ENCODE measurements at places on chromosomes 1 and 21.

DNA sequence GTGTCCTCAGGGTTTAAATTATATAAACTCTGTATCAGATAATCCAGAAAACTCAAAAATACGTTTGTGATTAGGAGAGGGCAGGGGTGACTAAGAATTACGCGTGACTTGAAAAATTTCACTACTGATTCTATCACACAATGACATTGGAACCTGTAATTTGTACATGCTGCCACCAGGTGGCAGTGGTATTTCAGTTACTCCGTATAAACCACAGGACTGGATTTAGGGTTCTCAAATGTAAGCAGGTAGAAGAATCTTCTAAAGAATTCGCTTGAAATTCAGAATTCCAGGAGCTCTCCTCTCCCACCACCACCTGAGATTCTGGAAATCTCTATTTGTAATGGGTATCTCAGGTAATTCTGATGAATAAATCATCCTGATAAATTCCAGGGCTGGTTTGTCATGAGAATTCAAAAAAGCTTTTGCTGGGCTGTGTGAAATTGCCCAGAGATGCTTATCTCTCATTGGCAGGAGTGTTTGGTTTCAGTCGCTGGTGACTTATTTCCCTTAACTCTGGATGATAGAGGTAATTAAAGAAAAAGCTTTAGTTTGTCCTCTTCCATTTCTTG is 1.7 kb upstream of the KRTAP7-1 start:
- no peak for DNase-seq

DNA sequence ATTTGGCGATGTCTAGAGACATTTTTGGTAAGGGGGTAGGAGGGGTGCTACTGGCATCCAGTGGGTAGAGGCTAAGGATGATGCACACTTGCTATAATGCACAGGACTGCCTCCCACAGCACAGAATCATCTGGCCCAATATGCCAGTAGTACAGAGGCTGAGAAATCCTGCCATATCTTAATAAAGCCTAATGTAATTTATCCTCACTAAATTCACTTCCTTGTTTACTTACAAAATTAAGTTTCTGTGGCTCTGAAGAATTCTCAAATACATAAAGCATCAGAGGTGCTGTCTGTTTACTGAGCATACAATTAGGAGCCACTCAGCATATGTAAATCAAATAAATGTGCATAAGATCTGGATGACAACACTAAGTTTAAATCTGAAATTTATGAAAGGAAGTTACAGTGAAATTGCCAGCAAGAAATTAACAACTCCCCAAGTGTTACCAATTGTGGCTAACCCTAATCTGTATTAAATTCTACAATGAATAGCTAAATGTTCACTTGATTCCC is 26.5 kb downstream of the NGF start:
- DNase-seq, result no peak

DNA sequence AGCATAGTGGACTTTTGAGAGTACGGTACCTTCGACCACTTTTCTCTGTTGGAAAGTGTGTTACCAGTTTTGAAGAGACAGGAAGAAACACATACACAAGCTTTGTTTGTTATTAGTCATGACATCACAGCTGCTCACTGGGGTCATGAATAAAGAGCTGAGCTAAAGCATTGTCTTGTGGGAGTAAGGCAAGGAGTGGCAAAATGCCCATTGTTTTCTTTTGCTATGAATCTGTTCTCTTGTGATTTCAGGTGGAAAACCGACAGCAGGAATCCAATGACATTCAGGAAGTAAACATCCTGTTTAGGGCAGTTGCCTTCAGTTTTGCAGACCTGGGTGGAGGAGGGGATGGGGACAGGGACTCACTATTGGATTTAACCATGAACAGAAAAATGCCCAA is 66.2 kb downstream of the RGL1 start:
- no peak for DNase-seq

DNA sequence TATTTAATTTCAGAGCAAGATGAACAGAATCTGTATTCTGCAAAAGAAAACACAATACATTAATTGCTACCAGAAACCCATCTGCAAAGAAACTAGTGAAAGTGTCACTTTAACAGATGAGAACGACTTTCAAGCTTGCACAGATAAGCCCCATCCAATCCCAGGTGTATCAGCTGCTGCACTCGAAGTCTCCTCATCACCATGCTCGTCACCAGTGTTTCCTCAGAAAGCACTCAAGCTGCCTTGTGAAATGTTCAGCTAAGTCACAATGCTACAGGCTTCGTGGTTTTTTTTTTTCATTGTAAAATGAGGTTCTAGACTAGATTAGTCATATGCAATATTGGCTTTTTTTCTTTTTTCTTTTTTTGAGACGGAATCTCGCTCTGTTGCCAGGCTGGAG is 3.3 kb upstream of the TOMM20 start:
- no peak for DNase-seq

- DNase-seq, result no peak
Measured at GRCh38 chr1:207264663-207265252, 56.7 kb upstream of the CD55 start.

DNA sequence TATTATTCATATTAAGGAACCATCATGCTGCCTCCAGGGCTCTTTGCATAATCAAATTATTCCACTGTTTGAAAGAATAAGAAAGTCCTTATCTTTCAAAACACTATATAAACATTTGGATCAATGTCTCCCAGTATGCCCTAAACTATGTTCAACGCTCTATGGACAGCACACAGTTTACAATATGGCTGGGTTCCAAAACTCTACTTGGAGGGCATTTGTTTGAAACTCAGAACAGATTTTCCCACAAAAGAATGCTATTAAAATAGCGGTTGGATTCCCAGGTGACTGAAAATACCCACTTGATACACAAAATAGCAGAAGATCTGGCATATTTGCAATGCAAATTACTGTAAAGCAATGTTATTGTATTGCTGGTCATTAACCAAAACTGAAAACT is 3.2 kb downstream of the HAO2 start:
- DNase-seq, result no peak

GRCh38 chr1:53614231-53615021 is 124.5 kb downstream of the GLIS1 start:
- DNase-seq, result no peak

DNA sequence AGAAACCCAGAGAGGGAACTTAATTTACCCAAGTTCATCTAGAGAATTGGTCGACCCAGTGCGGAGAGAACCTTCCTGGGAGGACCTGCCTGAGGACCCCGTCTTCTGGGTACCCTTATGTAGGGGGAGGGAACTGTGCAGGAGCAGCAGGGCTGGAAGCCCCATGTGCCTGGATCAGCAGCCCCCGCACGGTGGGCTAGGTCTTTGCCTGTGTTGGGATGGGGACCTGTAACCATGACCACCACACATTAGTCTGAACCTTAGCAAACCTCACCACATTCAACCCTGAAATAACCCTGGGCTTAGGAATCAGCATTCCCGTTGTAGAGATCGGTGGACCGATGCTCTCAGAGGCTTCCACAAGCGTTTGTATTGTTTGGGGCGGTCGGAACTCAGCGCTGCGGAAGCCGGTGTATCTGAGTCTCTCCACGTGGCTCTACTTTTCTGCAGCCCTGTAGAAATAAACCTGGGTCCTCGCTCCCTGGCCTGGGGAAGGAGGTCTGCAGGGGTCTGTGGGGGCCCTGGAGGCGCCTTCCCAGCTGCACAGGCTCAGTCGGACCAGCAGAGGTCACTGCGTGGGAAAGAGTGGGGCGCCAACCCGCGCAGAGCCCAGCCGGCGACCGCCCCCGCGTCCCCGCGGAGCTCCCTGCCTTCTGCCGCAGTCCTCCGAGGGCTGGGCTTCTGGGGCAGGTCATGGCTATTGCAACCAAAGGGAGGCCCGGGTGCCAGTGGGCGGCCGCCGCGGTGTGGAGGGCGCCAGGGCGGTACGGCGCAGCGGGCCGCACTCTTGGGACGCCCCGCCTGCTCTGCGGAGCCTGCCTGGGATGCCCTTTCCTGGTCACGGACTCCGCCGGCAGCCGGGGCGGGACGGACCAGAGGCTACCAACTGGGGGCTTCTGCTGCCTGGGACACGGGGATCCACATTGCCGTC is 36.2 kb upstream of the KCNA10 start:
- no peak for DNase-seq

- DNase-seq, result no peak
Measured at GRCh38 chr1:63976006-63976405, 202.2 kb downstream of the ROR1 start.

- DNase-seq, result no peak
Measured at GRCh38 chr1:10735563-10736305, 60.7 kb downstream of the CASZ1 start.

GRCh38 chr21:38277501-38278131 is 20.8 kb downstream of the KCNJ15 start:
- no peak for DNase-seq

- DNase-seq, result no peak
Measured at GRCh38 chr1:228293816-228294500, 86.1 kb downstream of the OBSCN start.

- DNase-seq, result no peak
Measured at GRCh38 chr1:175307160-175307559, 114.6 kb upstream of the KIAA0040 start.

DNA sequence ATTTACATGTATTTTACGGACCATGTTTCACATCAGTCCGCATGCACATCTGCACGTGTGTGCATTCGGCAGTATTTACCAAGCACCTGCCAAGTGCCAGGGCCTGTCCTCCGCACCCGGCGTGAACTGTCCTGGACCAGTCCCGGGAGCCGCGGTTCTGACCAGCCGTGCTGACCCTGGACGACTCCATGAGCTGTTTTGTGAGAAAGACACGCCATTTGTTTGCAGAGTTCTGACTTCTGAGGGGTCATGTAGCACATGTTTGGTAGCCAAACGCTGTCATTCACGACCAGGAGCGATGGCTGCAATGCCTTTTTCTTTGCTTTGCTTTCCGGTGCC is 3.3 kb upstream of the OLIG2 start:
- no peak for DNase-seq

DNA sequence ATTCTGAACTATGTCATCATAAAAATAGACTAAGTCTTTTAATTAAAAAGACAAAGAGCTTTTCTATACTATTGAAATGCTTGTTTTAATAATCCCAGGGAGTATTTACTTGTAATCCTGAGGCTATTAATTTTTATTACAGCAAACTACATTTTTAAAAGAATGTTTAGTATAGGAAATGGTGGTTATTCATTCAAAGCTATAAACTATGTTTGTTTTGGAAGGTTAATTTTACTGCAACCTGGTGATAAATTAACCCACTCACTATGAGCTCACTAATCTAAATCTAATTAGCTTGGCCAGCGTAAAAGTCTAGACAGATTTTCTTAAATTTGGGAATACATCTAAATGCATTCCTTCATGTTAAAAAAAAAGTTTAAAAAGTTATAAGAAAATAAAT is 13.8 kb upstream of the EYA3 start:
- no peak for DNase-seq

DNA sequence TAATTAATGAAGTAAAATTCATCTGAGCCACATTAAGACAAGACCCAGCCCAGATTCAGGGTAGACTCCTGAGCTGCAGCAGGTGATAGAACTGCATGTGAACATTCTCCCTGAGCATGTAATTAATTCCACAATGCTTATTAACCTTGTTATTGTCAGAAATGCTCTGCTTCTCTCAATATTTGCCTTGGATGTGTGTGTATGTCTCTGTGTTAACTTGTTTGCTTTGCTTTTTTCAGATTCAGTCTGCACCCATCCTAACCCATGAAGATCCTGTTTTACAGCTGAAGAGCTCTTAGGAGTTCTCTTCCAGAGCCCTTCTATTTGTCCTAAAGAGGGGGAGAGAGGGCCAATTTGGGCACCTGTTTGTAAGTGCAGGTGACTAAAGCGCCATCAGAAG is 143.2 kb upstream of the BMP8A start:
- no peak for DNase-seq

DNA sequence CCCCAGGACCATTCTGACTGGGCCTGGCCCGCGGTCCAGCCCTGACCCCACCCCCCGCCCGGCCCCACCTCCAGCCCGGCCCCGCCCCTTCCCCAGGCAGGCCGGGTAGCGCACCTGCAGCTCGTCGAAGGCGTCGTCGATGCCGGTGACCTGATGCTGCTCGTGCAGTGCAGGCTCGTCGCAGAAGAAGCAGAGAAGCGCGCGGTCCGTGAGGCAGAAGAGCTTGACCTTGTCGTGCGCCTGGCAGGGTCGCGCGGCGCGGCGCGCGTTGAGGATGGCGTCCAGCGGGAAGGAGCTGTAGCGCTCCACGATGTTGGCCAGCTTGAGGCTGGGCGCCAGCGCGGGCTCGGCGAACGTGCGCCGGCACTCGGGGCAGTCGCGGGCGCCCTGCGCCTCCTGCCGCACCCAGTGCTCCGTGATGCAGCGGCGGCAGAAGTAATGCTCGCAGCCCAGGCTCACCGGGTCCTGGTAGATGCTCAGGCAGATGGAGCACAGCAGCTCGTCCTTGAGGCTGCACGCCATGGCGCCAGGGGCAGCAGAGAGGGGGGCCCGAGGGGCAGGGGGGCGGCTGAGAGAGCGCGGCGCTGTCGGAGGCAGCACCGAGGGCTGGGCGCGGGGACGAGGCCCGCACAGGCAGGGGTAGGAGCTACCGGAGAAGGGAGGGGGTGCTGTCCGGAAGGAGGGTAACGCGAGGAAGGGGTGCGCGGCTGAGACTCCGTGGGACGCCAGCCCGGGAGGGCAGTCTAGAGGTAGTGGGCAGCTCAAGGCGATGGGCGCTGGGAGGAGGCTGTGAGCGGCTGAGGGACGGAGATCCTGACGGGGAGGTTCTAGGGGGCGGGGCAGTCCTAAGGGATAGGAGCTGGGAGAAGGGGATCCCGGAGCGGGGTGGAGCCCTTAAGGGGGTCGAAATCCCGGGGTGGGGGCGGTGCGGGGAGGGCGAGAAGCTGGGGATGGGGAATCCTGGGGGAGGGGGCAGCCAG is 642 bp downstream of the TRIM62 start:
- DNase-seq, result no peak

DNA sequence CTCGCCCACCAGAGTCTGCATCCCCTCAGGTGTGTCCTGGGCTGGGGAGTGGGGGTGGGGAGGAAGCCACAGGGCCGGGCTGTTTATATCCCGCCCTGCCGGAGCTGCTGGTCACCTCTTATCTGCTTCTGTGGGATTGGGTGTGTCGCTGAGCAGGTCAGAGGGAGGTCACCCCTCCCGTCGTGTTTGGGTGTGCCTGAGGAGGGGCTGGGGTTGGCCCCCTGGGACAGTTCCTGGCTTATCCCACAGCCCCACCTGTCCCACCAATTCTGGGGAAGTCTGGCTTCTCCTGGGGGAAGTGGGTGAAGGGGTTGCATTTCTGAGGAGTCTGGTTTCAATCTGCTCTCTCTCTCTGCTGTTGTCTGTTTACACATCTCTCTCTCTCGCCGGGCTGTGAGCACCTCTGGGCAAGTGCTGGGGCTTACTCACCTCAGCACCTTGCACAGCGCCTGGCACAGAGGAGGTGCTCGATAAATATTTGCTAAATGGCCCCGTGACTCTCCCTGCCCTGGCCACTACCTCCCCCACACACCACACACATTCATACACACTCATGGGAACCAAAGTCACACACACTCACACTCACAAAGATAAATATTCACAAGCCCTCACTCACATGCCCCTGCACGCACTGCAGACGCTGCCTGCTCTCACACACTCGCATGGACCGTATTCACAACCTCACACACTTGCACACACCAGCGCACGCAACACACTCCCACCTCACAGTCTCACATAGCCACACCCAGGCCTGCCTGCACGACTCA is 8.3 kb downstream of the ELF3 start:
- DNase-seq, result no peak

- DNase-seq, result no peak
Measured at GRCh38 chr1:229666585-229666984, 40.5 kb downstream of the URB2 start.
